Right lobe of liver (tissue), 6 donors: ENCODE measurements at places on chromosomes 5 and 9. TPM values are rescaled to one million over a fixed set of nuclear protein-coding genes. Genes with fewer than 3 reads are reported as not detected.

GRCh38 chr5:97088774-97089148 is 53.6 kb downstream of the LIX1 start:
- no peak for DNase-seq

Gene GGTA1
- 1.2 TPM for total RNA-seq

Gene PDZD2
- 0.83 TPM for total RNA-seq

- no peak for DNase-seq
These were observed 4.3 kb downstream of the HAND1 start for GRCh38 chr5:154473581-154474283.

DNA sequence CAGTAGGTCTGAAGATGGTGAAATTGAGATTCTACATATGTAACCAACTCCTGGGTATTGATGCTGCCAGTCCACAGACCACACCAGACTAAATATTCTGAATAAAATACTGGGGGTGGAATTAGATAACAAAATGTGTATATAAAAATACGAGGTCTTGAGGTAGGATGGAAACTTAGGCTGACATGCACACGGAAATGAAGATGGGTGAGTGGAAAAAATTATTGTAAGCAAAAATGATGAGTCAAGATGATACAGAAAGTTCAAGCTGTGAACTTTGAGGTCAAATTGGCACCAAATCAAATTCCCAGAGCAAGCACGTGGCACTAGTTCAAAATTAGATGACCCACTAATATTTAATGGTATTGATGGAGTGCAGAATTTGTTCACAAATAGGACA is 713.4 kb upstream of the ACO1 start:
- DNase-seq: no peak

DNA sequence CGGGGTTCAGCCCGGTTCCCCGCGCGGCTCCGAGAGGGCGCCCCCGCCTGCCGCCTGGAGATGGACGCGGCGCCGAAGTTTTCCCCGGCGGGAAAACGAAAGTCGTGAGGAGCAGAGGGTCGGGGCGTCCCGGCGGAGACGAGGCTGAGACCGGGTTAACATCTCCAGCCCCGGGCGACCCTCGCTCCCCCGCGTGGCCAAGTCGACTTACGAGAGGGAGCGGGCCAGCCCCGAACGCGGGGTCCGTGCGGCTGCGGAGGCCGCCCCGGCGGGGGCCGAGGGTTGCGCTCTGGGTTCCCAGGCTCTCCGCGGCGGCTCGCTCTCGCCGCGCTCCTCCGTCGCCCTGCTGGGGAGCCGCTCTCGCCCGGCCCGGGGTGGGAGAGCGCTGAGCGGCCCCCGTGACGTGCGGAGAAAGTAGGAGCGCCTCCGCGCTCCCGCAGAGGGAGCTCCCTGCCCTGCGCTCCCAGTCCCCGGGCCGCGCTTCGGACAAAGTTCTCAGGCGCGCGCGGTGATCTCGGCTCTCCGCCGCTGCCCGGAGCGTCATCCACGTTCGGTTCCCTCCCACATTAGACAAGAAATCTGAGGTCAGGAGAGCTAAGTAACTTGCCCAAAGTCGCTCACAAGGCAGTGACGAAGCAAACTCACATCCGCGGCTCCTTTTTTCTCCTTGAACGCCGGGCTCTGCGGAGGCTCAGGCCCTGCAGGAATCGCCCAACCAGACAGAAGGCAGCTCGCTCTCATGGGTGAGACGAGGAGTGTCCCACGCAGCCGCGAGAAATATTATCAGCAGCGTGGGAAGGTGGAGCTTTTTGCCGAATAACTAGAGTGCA is 1.2 kb upstream of the GCNT4 start:
- DNase-seq: peak; percentile 73

Gene TIGD6
- 2.4 TPM for total RNA-seq

DNA sequence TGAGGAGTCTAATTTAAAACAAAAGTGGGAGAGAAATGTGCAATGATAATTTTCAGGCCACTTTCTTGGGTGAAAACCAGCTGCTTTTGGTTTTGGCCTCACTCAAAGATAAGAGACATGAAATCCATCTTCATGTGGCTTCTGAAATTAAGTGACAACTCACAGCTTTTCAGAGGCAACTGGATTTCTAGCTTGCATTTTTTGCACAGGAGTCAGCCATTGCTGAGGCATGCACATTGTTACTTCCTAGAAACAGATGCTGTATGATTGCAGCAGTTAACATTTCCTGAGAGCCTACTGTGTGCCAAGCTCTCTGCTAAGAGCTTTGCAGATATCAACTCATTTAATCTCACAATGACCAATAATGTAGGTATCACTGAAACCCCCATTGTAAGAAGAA is 562.6 kb downstream of the NR2F1-AS1 start:
- DNase-seq: no peak

GRCh38 chr9:15576350-15577050 is 23.7 kb downstream of the CCDC171 start:
- DNase-seq: no peak
